ENCODE measurements at places on chromosomes 12 and 14. TPM values are rescaled to one million over a fixed set of nuclear protein-coding genes. Genes with fewer than 3 reads are reported as not detected.

The SERPINA10 gene
- total RNA-seq: not detected

- H3K27ac ChIP-seq: no peak overlapping the region
- H3K4me3 ChIP-seq: no peak overlapping the region
- H3K27me3 ChIP-seq: peaks cover 10% of the 10 kb centered on the region
- H3K36me3 ChIP-seq: no peaks in the 10 kb centered on the region
- no peak for DNase-seq
These were observed 73.2 kb upstream of the MDM1 start for GRCh38 chr12:68405343-68405781.

GRCh38 chr14:24607081-24607480, 2.4 kb downstream of the GZMH start:
- peak; percentile 75 for DNase-seq
- H3K36me3 ChIP-seq: peaks cover 2% of the 10 kb centered on the region
- no peaks in the 10 kb centered on the region for H3K27me3 ChIP-seq
- H3K4me3 ChIP-seq: peak overlapping the region; percentile 78
- peak overlapping the region; percentile 91 for H3K27ac ChIP-seq

DNA sequence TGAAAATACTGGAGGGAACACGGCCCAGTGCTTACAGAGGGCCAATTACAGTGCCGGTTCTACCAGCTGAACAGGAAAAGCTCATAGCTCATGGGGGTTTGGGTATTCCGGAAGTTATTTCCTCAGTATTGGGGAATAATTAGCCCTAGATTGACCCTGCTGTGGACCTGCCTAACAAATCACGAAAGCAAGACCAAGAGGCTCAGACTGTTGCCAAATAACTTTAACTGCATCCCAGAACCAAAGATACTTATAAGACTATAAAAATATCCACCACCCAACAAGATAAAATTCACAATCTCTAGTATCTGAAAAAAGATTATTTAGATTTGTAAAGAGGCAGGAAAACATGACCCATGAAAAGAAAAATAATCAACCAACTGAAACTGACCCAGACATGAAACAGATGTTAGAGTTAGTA, 8.0 kb upstream of the OR5AU1 start:
- H3K27ac ChIP-seq: no peak overlapping the region
- no peak overlapping the region for H3K4me3 ChIP-seq
- H3K27me3 ChIP-seq: peaks cover 28% of the 10 kb centered on the region
- DNase-seq: peak; percentile 9

DNA sequence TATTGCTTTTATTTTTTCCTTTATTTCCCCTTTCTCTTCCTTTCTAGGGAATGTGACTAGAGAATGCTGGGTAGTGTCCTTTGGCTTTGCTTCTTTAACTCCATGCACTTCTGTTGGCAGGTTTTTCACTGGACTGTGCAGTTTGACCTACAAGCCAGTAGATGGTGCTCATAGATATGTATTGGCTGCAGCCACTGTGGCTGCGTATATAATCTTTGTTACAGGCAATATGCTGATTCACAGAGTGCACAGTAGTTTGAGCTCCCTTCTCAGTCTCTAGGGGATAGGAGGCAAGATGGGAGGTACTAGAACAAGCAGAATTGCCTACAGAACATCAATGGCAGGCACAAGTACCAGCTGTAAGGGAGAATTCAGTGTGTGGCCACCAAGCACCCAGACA, 503.5 kb downstream of the LRFN5 start:
- no peaks in the 10 kb centered on the region for H3K36me3 ChIP-seq
- DNase-seq: no peak
- no peaks in the 10 kb centered on the region for H3K4me1 ChIP-seq
- no peaks in the 10 kb centered on the region for H3K27me3 ChIP-seq

GRCh38 chr12:42213954-42214426, 24.1 kb downstream of the YAF2 start:
- DNase-seq: no peak
- H3K27me3 ChIP-seq: no peaks in the 10 kb centered on the region
- no peak overlapping the region for H3K4me3 ChIP-seq
- H3K27ac ChIP-seq: no peak overlapping the region
- H3K4me1 ChIP-seq: peaks cover 4% of the 10 kb centered on the region

The GLRX5 gene
- total RNA-seq: 45.6 TPM

The CLEC2A gene
- total RNA-seq: not detected

Data from activated CD4-positive, alpha-beta T cell treated with anti-CD3 and anti-CD28 coated beads, Interleukin-2, amount 10 ng/mL, durations not matched to agents 24 days and 14 days (primary cell).